ENCODE measurements at places on chromosomes 16 and 17. TPM values are rescaled to one million over a fixed set of nuclear protein-coding genes. Genes with fewer than 3 reads are reported as not detected.
A peak's percentile ranks its signal among the peaks of the same experiment; 100 is the strongest.

GRCh38 chr16:79209308-79209707, 391.2 kb downstream of the MAF start:
- no peak for DNase-seq
- no peak overlapping the region for H3K27ac ChIP-seq
- H3K4me1 ChIP-seq, result no peaks in the 10 kb centered on the region
- no peaks in the 10 kb centered on the region for H3K27me3 ChIP-seq
- no peak overlapping the region for H3K4me3 ChIP-seq
- no peaks in the 10 kb centered on the region for H3K36me3 ChIP-seq

DNA sequence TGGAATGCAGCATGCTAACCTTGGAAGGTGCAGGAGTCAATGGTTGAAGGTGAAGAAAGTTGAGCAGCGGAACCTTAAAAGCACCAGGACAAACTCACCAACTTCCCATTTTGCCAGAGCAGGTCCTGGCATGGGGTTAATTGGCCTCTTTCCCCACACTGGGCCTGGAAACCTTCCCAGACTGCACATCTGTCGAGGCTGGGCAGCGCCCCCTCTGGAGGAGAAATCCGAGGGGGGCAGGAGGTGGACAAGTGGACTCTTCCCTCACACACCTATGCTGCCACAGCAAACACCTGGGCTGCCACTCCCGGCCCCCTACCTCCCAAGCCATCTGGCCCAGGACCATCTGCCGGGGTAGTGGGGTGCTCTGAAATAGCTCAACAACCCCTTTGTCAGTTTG, 232.4 kb downstream of the CBLN1 start:
- H3K27ac ChIP-seq, result no peak overlapping the region
- H3K4me1 ChIP-seq, result no peaks in the 10 kb centered on the region
- H3K36me3 ChIP-seq, result no peaks in the 10 kb centered on the region
- DNase-seq, result no peak

- H3K27me3 ChIP-seq, result no peaks in the 10 kb centered on the region
- H3K36me3 ChIP-seq, result peaks cover 24% of the 10 kb centered on the region
- DNase-seq, result no peak
- no peak overlapping the region for H3K4me3 ChIP-seq
- H3K27ac ChIP-seq, result no peak overlapping the region
Measured at GRCh38 chr16:89104303-89104702, 10.7 kb downstream of the ACSF3 start.

- peaks cover 3% of the 10 kb centered on the region for H3K4me1 ChIP-seq
- no peak overlapping the region for H3K27ac ChIP-seq
- no peak overlapping the region for H3K4me3 ChIP-seq
- H3K36me3 ChIP-seq, result no peaks in the 10 kb centered on the region
Measured at GRCh38 chr17:15451680-15452079, 15.7 kb downstream of the CDRT4 start.

DNA sequence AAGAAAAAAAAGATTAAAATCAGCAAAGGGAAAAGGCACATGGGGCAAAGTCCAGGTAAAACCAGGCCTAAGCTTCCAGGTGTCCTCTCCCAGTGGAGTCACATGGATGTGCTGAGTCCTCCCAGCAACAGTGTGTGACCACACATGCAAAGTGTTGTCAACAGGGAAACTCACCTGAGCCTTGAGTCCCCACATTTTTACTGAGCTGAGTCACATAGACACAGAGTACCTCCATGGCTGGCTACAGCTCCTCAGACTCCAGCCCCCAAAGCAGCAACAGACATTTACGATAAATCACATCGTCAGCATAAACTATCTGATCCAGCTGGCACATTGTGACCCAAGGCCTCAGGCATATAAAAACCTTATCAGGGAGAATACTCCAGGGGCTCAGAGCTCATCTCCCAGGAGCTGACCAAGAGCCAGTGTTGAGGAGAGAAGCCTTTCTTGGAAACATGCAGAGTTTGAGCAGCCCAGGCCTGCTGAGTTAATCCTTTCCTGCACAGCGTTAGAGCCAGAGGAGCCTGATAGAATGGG, 20.5 kb downstream of the ERCC4 start:
- H3K4me3 ChIP-seq, result no peak overlapping the region
- peaks cover 9% of the 10 kb centered on the region for H3K36me3 ChIP-seq
- no peaks in the 10 kb centered on the region for H3K27me3 ChIP-seq
- H3K27ac ChIP-seq, result no peak overlapping the region
- H3K4me1 ChIP-seq, result no peaks in the 10 kb centered on the region

GRCh38 chr16:50428116-50428515, 59.3 kb upstream of the BRD7 start:
- no peak for DNase-seq
- H3K27ac ChIP-seq, result no peak overlapping the region
- H3K36me3 ChIP-seq, result no peaks in the 10 kb centered on the region
- H3K4me1 ChIP-seq, result no peaks in the 10 kb centered on the region

DNA sequence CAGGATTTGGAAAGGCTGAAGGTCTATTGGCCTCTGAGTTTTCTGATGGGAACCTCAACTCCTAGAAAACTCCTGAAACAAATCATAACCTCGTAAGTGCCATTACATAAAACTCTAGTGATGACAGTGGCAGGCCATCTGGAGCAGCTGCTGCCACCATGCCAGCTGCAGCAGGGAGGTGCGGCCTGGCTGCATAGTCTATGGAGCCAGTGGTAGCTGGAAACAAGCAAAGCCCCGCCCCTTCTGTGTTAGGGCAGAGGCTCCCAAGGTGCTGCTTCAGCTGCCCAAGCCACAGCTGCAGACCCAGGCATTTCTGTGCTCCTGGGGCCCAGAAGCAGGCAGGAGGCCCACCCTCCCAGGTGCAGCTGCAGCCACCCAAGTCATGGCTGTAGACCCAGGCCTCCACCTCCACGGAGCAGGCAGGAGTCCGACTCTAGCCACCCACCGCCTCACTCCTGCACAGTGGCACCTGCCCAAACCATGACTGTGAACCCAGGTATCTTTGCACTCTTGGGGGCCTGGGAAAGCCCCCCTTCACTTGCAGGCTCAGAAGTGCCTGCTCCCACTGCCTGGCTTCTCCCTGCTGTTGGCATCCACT, 254.1 kb upstream of the KCNJ16 start:
- no peaks in the 10 kb centered on the region for H3K4me1 ChIP-seq
- peak; percentile 46 for DNase-seq
- H3K27ac ChIP-seq, result no peak overlapping the region
- H3K27me3 ChIP-seq, result no peaks in the 10 kb centered on the region
- no peak overlapping the region for H3K4me3 ChIP-seq

DNA sequence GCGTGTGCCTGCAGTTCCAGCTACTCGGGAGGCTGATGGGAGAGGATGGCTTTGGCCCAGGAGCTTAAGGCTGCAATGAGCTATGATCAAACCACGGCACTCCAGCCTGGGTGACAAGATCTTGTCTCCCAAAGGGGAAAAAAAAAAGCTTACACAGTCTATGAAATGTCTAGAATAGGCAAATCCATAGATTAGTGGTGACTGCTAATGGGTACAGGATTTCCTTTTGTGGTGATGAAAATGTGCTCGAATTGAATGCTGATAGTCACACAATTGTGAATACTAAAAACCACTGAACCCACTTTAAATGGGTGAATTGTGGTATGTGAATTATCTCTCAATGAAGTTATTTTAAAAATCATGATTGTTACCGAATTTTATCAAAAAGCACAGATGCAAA, 14.9 kb downstream of the USP7 start:
- no peaks in the 10 kb centered on the region for H3K36me3 ChIP-seq
- no peak overlapping the region for H3K27ac ChIP-seq
- no peaks in the 10 kb centered on the region for H3K27me3 ChIP-seq
- peaks cover 84% of the 10 kb centered on the region for H3K4me1 ChIP-seq

DNA sequence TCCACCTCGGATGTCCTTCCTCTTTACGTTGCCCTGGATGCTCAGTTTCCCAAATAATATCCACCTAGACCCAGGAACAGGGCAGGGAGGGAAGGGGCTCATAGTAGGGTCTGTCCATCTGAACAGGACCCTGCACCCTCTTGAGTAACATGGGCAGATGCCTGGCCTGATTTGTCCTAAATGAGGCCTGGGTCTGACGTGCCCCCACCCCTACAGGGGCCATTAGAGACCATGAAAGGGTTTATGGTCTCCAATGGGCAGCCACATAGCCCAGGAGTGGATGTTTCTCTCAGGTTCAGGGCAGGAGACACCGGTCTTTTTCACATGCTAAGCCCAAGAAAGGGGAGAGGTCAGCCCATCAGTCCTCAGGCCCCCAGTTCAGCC, 6.8 kb downstream of the CACNG1 start:
- H3K27ac ChIP-seq, result no peak overlapping the region
- no peak overlapping the region for H3K4me3 ChIP-seq
- DNase-seq, result no peak
- H3K4me1 ChIP-seq, result no peaks in the 10 kb centered on the region
- H3K36me3 ChIP-seq, result no peaks in the 10 kb centered on the region

DNA sequence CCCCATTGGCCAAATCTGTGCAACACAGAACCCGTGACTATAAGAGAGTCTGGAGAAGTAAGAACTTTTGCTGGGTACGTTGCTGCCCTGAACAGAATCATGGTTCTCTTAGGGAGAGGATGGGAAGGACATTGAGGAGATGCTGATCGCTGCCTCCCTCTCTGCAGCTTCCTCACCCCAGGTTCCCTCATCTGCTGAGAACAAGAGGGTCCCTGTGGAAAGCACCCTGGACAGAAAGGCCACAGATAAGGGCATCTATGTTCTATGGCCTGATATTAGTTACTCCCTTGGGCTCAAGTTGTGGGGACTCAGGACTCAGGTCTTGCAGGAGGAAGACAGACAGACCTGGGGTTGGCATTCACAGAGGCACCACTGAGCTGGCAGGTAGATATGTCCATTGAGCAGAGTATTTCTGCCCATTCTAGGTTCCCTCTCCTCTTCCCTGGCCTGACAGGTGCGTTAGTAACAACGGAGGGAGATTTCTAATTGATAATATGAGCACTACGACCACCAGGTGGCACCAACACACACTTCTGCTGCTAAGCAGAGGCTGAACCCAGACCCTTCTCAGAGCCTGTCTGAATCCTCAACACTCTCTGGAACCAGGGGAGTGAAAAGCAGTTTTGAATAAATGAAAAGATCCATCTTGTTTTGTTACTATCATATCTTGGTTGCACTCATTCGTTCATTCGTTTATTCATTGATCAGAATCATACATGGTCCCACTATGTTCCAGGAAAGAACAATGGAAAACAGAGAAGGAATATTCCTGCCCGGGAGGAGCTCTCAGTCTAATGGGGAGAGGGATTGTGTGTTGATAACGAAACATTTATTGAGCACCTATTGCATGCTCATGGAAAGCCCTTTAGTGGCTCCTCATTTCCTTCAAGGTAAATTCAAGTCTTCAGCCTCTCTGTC, 56.4 kb downstream of the SLC6A2 start:
- H3K27me3 ChIP-seq, result no peaks in the 10 kb centered on the region
- DNase-seq, result peak; percentile 50
- H3K4me1 ChIP-seq, result no peaks in the 10 kb centered on the region
- H3K36me3 ChIP-seq, result no peaks in the 10 kb centered on the region
- H3K27ac ChIP-seq, result no peak overlapping the region

DNA sequence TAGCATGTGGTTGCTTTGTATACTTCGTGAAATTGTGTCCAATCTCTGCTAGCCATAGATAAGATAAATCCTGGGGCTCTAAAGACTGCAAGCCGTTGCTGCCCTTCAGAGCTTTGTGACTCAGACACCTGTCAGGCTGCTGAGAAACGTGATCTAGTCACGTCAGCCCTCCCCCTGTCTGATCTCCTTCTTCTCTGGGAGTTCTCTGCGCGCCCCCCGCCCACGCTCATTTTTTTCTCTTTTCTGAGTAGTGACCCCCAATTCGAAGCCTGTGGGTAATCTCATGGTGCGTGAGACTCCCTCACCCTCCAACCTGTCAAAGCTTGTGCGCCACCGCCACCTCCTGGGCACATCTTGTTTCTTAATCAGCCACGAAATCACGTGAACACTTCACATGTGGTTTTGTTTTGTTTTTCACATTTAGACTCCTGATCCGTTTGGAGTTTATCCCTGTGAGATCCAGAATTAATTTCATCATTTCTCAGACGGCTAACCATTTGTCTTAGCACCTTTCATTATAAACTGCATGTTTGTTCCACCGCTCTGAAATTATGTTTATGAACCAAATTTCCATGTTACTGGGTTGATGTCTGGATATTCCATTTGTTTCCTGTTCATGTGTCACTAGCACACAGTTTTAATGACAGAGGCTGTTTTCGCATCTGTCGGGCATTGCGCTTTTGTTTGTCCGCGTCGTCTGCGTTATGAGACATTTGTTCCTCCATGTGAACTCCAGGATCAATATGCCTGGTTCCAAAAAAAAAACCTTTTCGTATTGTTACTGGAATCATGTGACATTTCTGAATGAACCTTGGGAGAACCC, 977 bp upstream of the ZNF778 start:
- peaks cover 2% of the 10 kb centered on the region for H3K36me3 ChIP-seq
- peaks cover 17% of the 10 kb centered on the region for H3K4me1 ChIP-seq
- H3K4me3 ChIP-seq, result peak overlapping the region; percentile 88
- no peak for DNase-seq

DNA sequence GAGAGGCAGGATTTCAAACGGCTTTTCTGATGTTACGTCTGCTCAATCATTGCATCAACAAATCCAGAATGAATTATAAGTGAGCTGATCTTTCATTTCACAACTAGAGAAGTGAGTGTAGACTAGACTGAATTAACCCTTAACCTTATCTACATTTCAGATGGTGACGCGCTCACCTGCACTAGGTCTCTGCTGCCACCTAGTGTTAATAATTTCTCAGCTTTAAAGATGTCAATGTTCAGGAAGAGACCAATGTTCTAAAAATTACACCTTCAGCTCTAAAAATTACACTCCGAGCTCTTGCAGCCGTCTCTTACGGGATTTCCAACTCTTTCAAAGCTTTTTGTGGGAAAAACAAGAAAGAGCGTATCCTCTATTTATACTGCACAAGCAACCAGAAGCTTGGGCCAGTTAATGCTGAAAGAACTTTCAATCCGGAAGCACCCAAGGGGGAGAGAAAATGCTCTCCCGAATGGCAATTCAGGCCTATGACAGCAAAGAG, 88.2 kb upstream of the FA2H start:
- no peak overlapping the region for H3K4me3 ChIP-seq
- H3K4me1 ChIP-seq, result no peaks in the 10 kb centered on the region
- no peaks in the 10 kb centered on the region for H3K27me3 ChIP-seq
- H3K27ac ChIP-seq, result no peak overlapping the region

GRCh38 chr17:17888821-17889220, 52.0 kb upstream of the SREBF1 start:
- H3K36me3 ChIP-seq, result peaks cover 21% of the 10 kb centered on the region
- no peaks in the 10 kb centered on the region for H3K27me3 ChIP-seq
- H3K27ac ChIP-seq, result no peak overlapping the region
- H3K4me1 ChIP-seq, result peaks cover 14% of the 10 kb centered on the region

DNA sequence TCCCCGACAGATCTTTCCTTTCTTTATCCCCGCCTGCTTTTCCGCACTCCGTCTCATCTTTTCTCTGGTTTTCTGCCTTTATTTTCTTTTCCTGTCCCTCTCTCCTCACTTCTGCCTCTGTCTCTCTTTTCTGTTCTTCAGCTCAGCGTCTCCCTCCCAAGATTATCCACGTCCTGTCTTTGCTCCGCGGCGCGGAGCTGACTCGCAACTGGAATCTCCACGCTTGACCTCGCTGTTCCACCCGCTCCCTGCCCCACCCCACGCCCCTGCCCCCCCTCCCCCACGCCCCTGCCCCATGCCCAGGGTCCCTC, 4.9 kb upstream of the LHX1 start:
- peaks cover 96% of the 10 kb centered on the region for H3K27me3 ChIP-seq
- H3K4me1 ChIP-seq, result peaks cover 66% of the 10 kb centered on the region
- no peaks in the 10 kb centered on the region for H3K36me3 ChIP-seq

The KAT2A gene
- total RNA-seq, result 116 TPM

The TTC19 gene
- total RNA-seq, result 33.2 TPM

The TMEM238L gene
- total RNA-seq, result not detected

The MT1H gene
- 2.9 TPM for total RNA-seq

The ALDH3A1 gene
- 12.6 TPM for total RNA-seq

The RILP gene
- 65.4 TPM for total RNA-seq

The ORAI3 gene
- total RNA-seq, result 31.6 TPM

The ASGR2 gene
- total RNA-seq, result 1.5 TPM

Measured in upper lobe of left lung (tissue), 6 donors.